Activated CD8-positive, alpha-beta memory T cell treated with anti-CD3 and anti-CD28 coated beads for 48 hours (primary cell): ENCODE measurements at places on chromosomes 4 and X.

DNA sequence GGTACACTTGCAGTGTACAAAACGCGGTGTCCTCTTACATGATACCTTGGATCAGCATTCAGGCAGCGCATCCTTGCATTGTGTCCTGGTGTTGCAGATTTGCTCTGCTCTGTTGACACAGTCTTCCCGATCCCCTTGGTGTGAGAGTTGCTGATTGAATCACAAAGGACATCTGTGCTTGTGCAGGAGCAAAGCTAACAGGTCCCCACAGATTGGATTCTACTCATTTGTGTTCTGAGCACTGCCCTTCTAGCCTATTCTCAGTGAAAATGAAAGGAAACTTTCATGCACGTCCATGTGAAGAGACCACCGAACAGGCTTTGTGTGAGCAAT lies 171.4 kb downstream of the FRMPD4 start:
- DNase-seq, result no peak

- DNase-seq, result no peak
These were observed 31.5 kb upstream of the RAPGEF2 start for GRCh38 chr4:159071178-159071968.

- no peak for DNase-seq
These were observed 643.6 kb downstream of the PDHA2 start for GRCh38 chr4:96483308-96484030.

- no peak for DNase-seq
These were observed 13.1 kb downstream of the TCEAL7 start for GRCh38 chrX:103343105-103343504.

- DNase-seq, result no peak
These were observed 31.8 kb downstream of the PRDM8 start for GRCh38 chr4:80229128-80229527.

DNA sequence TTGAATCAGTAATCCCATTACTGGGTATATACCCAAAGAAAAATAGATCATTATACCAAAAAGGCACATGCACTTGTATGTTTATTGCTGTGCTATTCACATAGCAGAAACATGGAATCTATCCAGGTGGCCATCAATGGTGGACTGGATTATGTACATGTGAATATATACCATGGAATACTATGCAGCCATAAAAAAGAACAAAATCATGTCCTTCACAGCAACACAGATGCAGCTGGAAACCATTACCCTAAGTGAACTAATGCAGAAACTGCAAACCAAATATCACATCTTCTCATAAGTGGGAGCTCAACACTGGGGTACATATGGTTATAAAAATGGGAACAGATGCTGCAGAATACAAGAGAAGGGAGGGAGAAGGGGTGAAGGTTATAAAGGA lies 110.7 kb downstream of the ABCB7 start:
- no peak for DNase-seq

DNA sequence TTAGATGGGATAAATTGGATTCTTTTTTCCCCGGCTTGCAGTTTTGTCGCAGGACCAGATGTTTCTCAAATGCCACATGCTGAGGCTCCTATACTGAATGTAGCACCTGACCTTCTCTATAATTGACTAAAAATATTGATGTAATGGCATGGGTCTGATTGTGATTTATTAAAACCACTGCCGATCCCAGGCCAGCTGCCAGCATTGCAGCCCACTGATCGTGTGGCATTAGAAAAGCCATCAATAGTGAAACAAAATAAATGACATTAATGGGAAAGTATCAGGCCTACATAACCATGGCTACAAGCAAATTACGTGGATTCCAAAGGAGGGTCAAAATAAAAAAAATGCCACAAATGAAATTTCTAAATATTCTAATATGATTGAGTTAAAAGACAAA lies 98.7 kb downstream of the MAB21L2 start:
- no peak for DNase-seq

GRCh38 chrX:129360175-129360574 lies 163.1 kb downstream of the SMARCA1 start:
- peak; percentile 0 for DNase-seq

GRCh38 chr4:169341490-169341889 lies 70.7 kb upstream of the SH3RF1 start:
- DNase-seq, result no peak

DNA sequence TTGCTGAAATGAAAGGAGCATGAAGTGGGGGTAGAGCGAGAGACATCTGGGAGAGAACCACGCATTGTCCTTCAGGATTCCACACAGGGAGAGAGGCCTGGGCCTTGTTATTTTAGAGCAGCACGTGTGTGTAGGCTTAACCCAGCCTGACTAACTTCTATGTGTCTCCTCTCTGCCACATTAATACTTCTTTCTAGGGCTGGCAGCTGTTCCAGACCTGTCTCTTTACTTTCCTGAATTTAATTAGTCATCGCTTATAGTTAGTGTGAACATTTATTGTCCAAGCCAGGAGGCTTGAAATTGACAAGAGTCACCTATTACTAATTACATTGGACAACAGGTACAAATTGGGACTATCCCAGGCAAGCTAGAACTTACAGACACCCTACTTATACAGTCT lies 51.3 kb downstream of the SMAD1 start:
- DNase-seq, result no peak

GRCh38 chr4:58252656-58253055 lies 1142.5 kb upstream of the IGFBP7 start:
- no peak for DNase-seq

DNA sequence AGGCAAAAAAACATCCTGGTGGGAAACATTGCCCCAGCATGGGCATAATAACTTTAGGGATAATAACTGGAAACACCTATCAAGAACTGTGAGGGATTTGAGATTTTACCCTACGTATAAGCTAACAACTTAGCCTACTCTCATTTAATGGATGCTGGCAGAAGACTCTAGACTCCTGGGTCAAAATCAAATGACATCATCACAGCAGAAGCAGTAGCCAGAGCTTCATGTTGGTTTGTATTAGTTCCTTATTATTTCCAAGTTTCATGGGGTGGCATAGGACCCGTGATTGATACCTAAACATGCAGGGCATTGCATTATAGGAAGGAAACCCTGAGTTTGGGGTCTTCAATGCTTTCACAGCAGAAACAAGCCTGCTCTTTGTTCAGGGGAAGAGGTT lies 4.6 kb downstream of the TCEAL9 start:
- DNase-seq, result no peak

GRCh38 chrX:120794525-120794975 lies 81.1 kb downstream of the CT47B1 start:
- no peak for DNase-seq

DNA sequence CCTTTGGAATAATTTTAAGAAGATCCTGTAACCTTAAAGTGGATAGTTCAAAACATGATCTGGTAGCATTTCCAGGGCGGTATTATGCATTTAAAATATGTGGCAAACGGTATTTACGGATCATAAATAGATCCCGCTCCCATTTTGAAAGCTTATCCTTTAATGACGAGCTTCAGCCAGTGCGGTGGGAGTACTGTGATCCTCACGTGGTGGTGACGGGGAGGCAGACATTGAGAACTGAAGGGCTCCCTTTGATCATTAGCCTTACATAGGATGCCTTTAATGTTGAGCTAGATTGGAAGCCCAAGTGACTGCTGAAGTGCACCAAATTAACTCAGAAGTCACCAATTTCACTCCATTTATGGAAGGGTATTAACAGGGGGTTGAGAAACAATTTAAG lies 56.9 kb downstream of the KIT start:
- no peak for DNase-seq

DNA sequence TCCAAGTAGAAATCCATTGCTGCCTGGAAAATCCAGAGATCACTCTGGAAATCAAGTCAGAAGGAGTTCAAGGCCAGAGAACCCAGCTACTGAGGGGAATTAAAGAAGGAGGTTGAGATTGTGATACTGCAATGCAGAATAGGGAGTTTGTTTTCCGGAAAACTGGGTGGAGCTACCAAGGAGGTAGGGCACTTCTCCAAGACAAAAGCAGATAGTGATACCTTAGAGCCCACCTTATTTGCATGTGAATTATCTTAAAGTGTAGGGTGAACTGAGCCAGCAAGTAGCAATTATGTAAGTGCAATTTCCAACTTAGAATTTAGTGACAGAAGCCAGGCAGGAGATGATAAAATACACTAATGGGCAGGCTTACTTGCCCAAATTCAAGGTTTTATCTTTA lies 178.9 kb downstream of the MID1 start:
- DNase-seq, result no peak

GRCh38 chr4:47704693-47705325 lies 133.1 kb downstream of the CORIN start:
- DNase-seq, result no peak

- no peak for DNase-seq
These were observed 17.4 kb upstream of the ARMCX2 start for GRCh38 chrX:101677028-101677427.

DNA sequence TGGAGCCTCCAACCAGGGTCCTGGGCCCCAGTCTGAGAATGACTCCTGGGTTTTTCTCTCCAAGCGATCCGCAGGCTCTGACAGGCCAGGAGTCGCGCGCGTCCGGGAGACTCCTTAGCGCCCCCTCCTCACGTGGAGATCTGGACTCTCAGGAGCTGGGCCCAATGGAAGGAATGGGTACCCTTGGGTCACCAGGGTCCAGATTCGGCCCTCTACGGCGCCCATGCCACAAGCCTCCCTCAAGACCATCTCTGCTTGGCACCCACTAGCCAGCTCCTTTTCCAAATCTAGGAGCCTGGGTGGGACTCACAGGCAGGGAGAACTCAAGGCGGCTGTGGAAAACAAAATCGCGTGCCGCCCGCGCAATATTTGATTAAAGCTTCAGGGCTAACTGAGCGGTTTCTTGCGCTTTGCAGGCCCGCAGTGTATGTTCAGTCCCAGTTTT lies 7.1 kb downstream of the HAND2 start:
- no peak for DNase-seq

GRCh38 chrX:17602245-17602644 lies 135.0 kb upstream of the SCML1 start:
- DNase-seq, result no peak

GRCh38 chr4:84878546-84878945 lies 87.9 kb downstream of the WDFY3 start:
- no peak for DNase-seq

GRCh38 chrX:136268051-136269048 lies 17.1 kb upstream of the MAP7D3 start:
- DNase-seq, result no peak

- no peak for DNase-seq
These were observed 199.1 kb upstream of the CXorf66 start for GRCh38 chrX:140164391-140164790.

DNA sequence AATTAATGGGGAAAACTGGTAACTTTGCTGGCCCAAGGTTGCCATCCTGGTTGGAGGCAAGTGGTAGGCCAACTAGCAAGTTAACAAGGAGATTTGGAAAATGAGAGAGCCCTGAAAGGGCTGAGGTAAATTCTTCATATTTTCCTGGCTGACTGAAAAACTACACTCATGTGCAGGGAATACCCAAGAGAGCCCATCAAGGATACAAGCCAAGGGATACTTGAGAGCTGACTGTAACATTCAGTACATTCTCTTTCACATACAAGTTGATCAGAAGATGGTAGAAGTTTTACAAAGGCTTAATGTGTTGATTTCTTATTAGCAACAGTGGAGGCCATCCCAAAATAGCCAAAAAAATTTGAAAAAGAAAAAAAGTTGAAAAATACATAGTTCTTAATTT lies 33.3 kb downstream of the IL2 start:
- no peak for DNase-seq

GRCh38 chr4:78551420-78552351 lies at the start of gene ANXA3:
Gene ANXA3, plus strand, starts transcription at chr4:78551770. Its CDS starts 2,704 bp downstream, at chr4:78554474.
- DNase-seq, result no peak

DNA sequence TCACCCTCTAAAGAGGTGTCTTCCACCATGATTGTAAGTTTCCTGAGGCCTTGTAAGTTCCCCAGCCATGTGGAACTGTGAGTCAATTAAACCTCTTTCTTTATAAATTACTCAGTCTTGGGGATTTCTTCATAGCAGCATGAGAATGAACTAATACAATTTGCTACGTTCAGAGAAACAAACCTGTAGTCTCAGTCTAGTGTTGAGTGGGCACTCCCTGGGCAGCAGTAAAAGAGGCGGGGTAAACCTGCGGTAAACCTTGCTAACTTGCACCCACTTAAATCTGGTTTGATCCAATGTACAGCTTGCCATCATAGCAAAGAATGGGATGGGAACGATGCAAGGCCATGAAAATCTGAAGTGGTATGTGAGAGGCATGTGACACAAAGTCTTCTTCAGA lies 22.4 kb downstream of the GRXCR1 start:
- DNase-seq, result no peak
